CD4-positive, alpha-beta T cell (primary cell): ENCODE measurements at places on chromosomes 7 and 10. TPM values are rescaled to one million over a fixed set of nuclear protein-coding genes. Genes with fewer than 3 reads are reported as not detected.

COG5 gene
- total RNA-seq = 44.5 TPM

TEX47 gene
- total RNA-seq = not detected

NCF1 gene
- 3.9 TPM for total RNA-seq

PRKG1 gene
- total RNA-seq = 0.31 TPM
